Caco-2 (cell line): ENCODE measurements at places on chromosomes 16 and 17.
A peak's percentile ranks its signal among the peaks of the same experiment; 100 is the strongest.

GRCh38 chr17:81517339-81518112, 4.9 kb upstream of the ACTG1 start:
- peak; percentile 56 for DNase-seq

GRCh38 chr17:75267153-75267410, 3.9 kb downstream of the MIF4GD start:
- no peak for DNase-seq

- DNase-seq: no peak
Observed at GRCh38 chr16:22220714-22221113, 14.6 kb downstream of the EEF2K start.

GRCh38 chr17:14731591-14731990, 430.7 kb downstream of the HS3ST3B1 start:
- DNase-seq: no peak

DNA sequence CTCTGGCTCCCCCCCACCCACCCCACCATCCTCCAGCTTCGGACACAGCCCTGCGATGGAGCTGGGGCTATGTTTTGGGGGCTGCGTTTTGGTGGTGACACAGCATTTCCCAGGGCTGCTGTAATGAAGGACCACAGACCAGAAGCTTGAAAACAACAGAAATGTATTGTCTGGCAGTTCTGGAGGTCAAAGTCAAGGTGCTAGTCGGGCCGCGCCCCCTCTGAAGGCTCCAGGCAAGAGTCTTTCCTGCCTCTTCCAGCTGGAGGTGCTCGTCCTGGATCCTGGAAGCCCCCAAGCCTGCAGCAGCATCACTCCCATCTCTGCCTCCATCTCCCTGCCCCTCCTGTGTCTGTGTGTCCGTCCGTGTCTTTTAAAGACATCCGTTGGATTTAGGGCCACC, 50.8 kb downstream of the TBC1D16 start:
- no peak for DNase-seq

- no peak for DNase-seq
Observed at GRCh38 chr16:72552654-72553053, 380.7 kb upstream of the PMFBP1 start.

DNA sequence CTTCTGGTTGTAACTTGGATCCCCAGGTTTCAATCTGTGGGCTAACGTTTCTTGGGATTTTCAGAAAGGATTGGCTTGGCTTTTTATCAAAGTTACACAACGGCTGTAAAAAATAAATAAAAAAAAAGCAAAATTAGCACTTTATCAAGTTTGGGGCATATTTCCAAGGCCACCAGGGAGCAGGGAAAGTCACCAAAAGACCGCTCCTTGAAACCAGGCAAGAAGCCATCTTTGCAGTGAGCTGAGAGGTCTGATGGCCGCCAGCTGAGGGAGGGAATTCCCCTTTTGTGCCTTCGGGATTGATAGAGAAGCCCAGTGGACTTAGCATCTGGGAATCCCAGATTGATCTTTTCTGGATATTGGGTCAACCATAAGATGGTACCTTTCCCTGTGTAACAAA, 192.2 kb downstream of the WWOX start:
- DNase-seq: no peak

- DNase-seq: peak; percentile 87
Observed at GRCh38 chr17:42120770-42121769, at the start of gene KAT2A. Gene KAT2A, minus strand, starts transcription at chr17:42121367. Its CDS starts 63 bp downstream, at chr17:42121304.

GRCh38 chr16:89655062-89655643, 2.4 kb downstream of the CHMP1A start:
- DNase-seq: no peak

DNA sequence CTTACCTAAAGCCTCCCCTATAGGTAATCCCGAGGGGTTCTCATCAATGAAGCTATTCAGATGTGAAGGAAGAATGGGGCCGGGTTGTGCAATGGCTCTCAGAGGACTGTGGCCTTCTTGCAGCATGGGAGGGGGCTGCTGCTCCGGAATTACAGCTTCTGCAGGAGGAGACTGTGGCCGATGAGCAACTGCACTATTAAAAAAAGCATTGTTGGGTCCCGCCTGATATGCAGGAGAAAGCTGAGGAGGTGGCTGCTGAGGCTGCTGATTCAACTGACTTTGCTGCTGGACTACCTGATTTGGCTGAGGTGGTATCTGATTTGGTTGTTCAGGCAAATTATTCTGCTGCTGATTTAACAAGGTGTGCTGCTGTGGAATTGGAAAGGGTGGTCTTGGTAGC, 64.8 kb downstream of the CACNG1 start:
- no peak for DNase-seq

DNA sequence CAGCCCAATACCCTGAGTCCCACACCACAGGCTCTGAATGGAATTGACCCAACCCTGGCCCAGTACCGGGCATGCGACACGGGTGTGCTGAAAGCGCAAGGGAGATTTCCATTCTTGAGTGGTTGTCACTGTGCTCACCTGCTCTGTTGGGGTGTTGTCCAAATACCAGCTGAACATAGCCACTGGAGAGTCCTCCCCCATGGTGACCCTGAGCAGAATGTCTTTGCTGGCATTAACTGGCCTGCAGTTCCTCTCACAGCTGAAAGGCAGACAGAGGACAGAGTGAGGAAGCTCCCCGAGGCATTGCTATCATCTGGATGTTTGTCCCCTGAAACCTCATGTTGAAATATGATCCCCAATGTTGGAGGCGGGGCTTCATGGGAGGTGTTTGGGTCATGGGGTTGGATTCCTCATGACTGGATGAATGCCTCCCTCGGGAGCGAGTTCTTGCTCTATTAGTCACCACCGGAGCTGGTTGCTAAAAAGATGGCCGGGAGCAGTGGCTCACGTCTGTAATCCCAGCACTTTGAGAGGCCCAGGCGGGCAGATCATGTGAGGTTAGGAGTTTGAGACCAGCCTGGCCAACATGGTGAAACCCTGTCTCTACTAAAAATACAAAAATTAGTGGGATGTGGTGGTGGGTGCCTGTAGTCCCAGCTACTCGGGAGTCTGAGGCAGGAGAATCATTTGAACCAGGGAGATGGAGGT, 57.3 kb upstream of the BCO1 start:
- DNase-seq: peak; percentile 96

DNA sequence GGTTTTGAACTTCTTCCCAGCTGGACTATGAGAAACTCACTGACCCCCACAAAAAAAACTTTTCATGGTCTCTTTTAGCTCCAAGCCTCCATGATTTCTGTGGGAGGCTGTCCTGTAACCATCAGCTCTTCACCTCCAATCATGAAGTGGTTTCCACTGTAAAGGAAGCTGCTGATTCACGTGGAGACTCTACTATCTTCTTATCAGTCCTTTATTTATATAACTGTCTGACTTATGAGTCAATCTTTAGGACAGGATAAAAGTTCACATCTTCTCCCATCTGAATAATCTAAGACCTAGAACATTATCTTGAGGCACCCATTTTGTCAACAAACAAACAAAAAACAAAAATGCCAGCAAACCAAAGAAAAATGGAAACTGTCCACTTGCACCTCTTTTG, 409.9 kb downstream of the SLC39A11 start:
- DNase-seq: no peak

GRCh38 chr17:41984454-41984853, 17.9 kb downstream of the CNP start:
- no peak for DNase-seq

- DNase-seq: no peak
Observed at GRCh38 chr16:4677390-4677789, 16.0 kb upstream of the NUDT16L1 start.

- no peak for DNase-seq
Observed at GRCh38 chr16:13315642-13316427, 414.4 kb downstream of the SHISA9 start.

DNA sequence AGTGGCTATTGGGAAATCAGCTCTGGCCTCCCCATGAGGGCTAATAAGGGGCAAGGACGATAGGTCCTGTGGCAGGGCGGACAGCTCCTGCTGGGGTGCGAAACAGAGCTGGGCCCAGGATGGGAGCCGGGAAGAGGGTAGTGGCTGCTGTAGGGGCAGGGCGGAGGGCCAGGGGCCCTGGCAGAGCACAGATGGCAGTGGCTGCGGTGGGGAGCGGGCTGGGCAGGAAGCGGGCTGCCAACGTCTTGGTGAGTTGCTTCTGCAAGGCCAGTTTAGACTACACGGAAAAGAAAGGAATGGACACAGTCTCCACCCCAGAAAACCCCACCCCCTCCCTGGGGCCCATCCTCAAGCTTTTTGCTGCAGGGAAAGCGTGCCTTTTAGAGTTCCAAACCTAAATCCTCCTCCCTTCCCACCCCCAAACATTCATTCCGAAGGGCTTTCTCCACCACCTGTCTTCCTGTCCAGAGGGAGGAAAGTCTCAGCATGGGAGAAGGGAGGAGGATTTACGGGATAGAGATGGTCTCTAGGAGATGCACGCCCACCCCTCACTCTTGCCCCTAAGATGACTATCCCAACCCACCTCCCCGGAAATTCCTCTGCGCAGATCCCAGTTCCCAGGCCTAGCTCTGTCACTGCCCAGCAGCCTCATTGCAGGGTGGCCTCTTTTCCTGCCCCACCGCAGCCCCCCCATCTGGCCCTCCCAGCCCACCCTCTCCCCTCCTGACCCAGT, 7.1 kb downstream of the NKIRAS2 start:
- DNase-seq: no peak

GRCh38 chr17:71548540-71549190, 572.2 kb upstream of the SOX9 start:
- DNase-seq: no peak

- DNase-seq: no peak
Observed at GRCh38 chr17:17626840-17627239, 35.3 kb upstream of the PEMT start.

DNA sequence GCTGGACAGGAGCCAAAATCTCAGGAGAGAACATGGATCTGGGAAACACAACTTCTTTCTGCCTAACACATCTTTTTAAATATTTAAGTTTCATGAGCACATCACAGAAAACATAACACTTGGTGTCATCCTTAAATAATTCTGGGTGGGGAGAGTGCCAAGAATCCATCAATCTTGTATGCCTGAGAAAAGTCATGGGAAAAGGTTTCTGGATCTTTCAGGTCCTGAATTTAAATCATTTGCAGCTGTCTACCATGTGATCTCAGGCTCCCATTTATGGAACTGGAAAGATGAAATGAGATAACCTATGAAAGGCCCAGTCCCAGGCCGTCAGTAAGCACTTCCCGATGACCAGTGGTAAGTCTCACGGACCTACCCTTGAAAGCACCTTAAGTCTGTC, 15.1 kb downstream of the CDH11 start:
- DNase-seq: no peak

GRCh38 chr17:73414171-73414955, 102.6 kb upstream of the CDC42EP4 start:
- DNase-seq: no peak

- DNase-seq: no peak
Observed at GRCh38 chr17:13076905-13077304, 59.1 kb upstream of the ELAC2 start.

DNA sequence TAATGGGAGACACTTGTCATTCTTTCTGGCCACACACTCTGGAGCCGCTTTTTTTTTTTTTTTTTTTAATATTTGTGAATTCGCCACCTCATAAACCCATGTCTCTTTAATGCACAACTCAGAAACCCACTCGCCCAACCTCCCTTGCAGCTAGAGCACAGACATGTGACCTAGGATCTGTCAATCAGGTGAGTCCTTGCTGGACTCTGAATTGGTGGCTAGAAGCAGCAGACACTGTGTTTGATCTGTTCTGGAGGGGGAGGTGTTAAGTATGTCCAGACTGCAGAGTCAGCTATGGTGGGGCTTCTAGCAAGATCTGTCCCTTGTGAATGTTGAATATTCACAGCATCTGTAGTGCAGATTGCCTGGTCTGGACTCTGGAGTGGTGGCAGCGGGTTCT, 112.1 kb downstream of the PRKCB start:
- no peak for DNase-seq

GRCh38 chr16:50888486-50889261, 146.8 kb downstream of the CYLD start:
- DNase-seq: no peak

GRCh38 chr16:22674832-22675191, 139.2 kb upstream of the HS3ST2 start:
- DNase-seq: no peak

DNA sequence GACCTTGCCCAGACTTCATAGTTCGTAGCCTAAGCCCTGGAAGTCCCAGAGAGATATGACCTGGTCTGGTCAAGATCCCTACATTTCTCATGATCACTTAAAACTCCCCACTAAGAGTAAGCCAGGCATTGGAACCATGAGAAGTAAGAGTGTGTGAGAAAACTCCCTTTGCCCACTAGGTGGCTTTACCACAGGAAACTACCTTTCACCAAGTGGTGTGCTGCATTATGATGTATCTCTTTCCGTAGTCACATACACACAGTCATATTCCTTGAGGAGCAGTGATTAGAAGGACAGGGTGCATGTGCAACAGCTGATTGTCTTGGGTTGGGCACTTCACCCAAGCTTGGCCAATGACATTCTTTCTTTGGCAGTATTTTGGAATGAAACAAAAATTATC, 639.3 kb downstream of the KCNJ2 start:
- DNase-seq: peak; percentile 17

DNA sequence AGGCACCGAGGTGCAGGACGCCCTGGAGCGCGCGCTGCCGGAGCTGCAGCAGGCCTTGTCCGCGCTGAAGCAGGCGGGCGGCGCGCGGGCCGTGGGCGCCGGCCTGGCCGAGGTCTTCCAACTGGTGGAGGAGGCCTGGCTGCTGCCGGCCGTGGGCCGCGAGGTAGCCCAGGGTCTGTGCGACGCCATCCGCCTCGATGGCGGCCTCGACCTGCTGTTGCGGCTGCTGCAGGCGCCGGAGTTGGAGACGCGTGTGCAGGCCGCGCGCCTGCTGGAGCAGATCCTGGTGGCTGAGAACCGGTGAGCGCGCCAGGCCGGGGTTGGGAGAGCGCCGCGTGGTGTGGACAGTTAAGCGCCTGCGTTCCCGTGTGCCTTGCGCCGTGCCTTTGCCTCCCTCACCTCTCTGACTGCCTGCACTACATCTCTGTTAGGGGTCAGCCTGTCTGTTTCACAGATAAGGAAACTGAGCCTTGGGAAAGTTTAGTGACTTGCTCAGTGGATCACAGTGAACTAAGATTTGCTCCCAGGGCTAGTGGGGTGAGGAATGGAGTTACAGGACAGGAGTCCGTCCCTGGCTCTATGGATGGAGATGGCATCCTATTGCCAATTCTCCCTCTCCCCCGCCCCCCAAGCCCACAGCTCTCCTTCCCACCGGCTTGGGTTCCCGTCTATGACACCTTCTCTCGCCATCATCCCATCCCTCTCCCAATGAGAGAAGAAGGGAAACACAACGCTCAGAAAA, 880 bp downstream of the SARM1 start:
- no peak for DNase-seq

GRCh38 chr17:43800736-43801135, 20.5 kb downstream of the CFAP97D1 start:
- DNase-seq: no peak

- DNase-seq: no peak
Observed at GRCh38 chr16:65312795-65313194, 190.9 kb upstream of the CDH11 start.

GRCh38 chr17:15236281-15237105, 28.6 kb downstream of the PMP22 start:
- no peak for DNase-seq

- DNase-seq: no peak
Observed at GRCh38 chr16:411576-412265, 10.0 kb downstream of the DECR2 start.

GRCh38 chr17:3011891-3012290, 51.5 kb downstream of the OR1D5 start:
- DNase-seq: no peak

GRCh38 chr17:35775583-35775982, 14.9 kb downstream of the C17orf50 start:
- DNase-seq: no peak
